ENCODE measurements at places on chromosomes 3 and 15.

DNA sequence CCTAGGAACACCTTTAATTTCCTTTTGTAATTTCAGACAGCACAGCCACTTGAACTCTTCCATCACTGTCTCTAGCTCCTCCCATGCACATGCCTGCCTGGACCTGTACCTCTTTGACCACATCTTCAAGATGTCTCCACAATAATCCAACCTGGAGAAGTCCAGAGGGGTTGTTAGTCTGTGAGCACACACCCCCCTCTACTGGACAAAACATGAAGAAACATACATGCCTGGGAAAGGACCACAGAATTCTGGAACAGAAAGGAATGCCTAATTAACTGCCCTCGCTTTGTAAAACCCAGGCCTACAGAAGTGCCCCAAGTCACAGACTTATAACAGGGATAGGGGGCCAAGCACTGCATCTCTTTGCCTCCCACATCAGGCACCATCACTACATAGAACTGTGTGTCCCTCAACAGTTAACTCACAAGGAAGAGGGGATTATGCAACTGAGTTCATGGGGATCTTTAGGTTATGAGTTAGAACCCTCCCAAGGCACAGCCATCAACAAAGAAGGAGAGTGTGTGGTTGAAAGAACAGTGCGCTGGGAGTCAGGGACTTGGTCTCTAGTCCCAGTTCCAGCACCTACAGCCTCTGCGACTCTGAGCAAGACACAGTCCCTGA is 61.7 kb downstream of the FMN1 start:
- DNase-seq, result peak; percentile 35

GRCh38 chr3:171563298-171563697 is 103.1 kb upstream of the TNIK start:
- DNase-seq, result no peak

GRCh38 chr15:101250341-101250831 is 1.5 kb downstream of the CHSY1 start:
- peak; percentile 75 for DNase-seq

DNA sequence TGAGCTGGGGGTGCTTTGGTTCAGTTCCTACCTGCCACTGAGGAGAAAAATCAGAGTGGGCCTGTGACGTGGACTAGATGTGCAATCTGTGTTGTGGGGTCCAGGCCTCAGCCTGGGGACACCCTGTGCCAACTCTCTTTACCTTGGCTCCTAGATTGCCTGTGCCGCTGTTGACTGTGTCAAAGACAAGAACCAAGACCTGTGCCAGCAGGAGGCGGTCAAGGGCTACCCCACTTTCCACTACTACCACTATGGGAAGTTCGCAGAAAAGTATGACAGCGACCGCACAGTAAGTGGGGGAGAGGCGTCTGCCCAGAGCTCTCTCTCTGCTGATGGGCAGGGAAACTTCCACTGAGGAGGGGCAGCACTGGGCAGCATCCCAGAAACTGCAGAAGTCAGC is 40.6 kb upstream of the SEC22A start:
- DNase-seq, result no peak

DNA sequence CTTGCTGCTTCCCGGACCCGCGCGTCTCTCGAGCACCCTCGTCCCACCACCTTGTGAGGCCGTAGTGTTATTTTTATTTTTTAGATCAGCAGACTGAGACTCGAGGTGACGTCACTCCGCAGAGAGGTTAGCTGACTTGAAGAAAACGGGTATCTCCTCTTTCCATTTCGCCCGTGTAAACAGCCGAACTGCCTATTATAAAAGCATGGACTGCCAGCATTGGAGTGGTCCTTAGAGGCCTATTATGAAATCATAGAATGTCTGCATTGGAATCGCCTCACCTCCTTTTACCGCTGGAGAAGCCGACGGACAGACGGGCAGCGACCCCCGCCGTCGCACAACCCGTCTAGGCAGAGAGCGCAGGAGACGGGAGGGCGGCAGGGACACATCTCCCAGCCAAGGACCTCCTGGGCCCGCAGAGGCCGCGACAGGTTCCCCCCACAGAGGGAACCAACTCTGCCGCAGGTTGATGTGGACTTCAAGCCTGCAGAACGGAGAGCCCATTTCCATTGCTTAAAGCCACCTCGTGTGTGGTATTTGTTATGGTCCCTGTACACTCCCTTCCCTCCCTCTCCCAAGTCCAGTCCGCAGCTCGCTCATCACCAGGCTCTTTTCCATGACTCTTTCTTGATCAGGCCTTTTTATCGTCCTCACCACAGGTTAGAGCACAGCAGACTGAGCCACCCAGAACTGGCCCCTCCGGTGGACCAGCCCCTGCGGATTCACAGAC is 540 bp upstream of the PPP1R2 start:
- DNase-seq, result no peak

GRCh38 chr15:26037369-26037768 is 174.2 kb upstream of the ATP10A start:
- no peak for DNase-seq

GRCh38 chr3:46912986-46913385 is 35.5 kb downstream of the PTH1R start:
- no peak for DNase-seq

Data from GM04504 (cell line).